ENCODE measurements at places on chromosomes 16 and 17. TPM values are rescaled to one million over a fixed set of nuclear protein-coding genes. Genes with fewer than 3 reads are reported as not detected.

DNA sequence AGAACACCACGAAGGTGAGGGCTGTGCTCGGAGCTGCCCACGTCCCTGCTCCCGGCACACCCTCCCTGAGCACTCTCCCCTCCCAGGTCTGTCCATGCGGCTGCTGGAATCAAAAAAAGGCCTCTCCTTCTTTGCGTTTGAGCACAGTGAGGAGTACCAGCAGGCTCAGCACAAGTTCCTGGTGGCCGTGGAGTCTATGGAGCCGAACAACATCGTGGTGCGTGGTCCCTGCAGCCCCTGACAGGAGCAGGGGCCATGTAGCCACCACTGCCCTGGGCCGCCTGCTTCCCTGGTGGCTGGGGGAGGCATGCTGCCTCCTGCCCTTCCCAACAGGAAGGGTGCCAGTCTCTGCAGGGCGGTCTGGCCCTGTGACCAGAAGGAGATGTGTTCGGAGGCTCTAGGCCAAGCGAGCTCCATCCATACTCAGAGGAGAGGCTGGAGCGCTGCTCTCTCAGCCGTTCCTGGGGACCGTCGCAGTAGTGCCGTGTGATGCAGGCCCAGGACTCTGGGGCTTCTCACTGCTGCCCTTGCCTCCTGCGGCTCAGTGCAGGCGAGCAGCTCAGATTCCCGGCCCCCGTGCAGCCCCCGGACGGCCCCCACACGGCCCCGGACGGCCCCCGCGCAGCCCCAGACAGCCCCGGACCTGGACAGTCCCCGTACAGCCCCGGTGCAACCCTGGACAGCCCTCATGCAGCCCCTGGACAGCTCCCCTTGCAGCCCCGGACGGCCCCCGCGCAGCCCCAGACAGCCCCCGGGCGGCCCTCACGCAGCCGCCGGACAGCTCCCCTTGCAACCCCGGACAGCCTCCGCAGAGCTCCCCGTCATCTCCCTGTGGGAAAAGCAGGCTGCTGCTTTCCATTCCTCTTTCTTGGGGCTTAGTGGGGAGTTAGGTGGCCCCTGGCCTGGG is 20.5 kb downstream of the TCF25 start:
- no peak for DNase-seq

DNA sequence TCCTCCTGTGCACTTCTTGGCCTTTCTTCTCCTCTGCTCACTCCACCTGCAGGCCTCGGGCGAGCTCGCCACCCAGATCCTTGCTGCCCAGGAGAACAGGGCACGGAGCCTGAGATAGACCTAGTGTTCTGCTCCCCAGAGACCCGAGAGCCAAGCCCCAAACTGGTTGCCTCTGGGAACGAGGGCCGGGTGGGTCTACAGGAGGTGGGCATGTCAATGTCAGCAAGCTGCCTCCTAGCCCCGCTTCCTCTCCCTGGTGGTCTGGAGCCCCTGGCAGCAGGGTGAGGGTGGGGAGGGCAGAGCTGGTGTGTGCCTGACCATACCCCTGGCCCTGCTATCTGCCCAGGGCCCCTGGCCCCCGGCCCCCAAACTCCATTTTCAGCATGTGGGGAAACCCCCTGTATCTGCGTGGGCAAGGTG is 841 bp upstream of the NDRG4 start:
- no peak for DNase-seq

DNAH17 gene
- not detected for total RNA-seq

DNA sequence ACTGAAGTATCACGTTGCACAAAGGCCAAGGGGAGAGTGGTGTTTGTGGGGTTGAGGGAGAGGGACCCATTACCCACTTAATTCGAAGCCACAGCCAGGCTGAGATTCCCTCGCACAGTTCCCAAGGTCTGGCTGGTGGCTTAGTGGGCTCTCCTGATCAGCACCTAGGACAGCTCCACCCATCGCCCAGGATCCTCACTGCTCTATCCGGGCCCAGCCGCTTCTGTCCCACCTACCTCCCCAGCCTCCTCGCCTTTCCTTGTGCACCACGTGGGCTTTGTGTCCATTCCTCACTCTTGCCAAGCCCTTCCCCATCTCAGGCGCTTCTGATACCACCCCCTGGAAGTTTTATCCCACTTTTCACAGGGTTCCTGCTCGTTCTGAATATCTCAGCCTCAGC is 163.5 kb downstream of the CCT6B start:
- DNase-seq, result no peak

PIPOX gene
- 1.00 TPM for total RNA-seq

- peak; percentile 50 for DNase-seq
These were observed 1.2 kb upstream of the ABCA3 start for GRCh38 chr16:2341456-2342447.

DNA sequence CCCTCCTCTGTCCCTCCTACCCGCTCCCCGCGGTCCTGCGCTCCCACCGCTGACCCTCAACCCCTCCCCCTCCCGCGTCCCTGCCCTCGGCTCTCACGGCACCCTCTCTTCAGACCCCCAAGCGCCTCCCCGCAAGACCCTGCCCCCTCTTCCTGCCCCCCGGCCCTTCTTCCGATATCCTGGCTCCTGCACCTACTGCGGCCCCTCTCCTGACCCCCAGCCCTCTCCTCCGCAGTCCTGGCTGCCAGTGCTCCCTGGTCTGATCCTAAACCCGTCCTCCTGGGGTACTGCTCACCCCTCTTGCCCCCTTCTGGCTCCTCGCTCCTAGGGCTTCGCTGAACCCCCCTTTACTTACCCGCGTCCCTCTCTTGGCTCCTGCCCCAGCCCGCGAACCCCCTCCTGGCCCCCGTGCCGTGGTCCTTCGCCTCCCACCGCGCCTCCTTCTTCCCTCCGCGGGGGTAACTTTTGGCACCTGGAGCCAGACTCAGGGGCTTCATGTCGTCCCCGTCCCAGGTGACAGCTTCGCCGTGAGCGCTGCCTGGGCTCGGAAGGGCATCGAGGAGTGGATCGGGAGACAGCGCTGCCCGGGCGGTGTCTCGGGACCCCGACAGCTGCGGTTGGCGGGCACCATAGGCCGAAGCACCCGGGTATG is 839 bp downstream of the NKD1 start:
- DNase-seq, result no peak

TMC5 gene
- total RNA-seq, result not detected

TP53TG3C gene
- total RNA-seq, result not detected

ODAD4 gene
- 0.75 TPM for total RNA-seq

GRCh38 chr17:62824290-62825131 is 16.4 kb upstream of the MARCHF10 start:
- no peak for DNase-seq

DNA sequence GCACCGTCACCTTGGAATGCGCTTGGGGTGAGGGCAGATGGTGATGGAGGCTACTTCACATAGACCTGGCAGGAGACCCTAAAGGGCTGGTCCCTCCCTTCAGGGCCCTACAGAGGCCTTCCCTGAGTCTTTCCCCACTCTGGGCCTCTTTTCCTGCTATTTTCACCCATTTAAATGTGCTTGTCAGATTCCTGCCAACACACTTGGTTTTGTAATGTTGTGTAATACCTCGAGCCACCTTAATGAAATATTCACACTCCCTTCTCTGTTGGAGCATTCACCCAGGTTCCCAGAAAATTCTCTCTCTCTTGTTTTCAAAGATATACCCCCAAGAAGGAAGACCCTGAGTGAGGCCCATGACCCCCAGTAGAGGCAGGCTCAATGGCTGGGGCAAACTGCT is 456.6 kb upstream of the DYNLRB2 start:
- DNase-seq, result no peak

- DNase-seq, result no peak
These were observed 19.3 kb downstream of the PEMT start for GRCh38 chr17:17572010-17572785.

GPRC5B gene
- 83.7 TPM for total RNA-seq

SGCA gene
- 135 TPM for total RNA-seq

DNA sequence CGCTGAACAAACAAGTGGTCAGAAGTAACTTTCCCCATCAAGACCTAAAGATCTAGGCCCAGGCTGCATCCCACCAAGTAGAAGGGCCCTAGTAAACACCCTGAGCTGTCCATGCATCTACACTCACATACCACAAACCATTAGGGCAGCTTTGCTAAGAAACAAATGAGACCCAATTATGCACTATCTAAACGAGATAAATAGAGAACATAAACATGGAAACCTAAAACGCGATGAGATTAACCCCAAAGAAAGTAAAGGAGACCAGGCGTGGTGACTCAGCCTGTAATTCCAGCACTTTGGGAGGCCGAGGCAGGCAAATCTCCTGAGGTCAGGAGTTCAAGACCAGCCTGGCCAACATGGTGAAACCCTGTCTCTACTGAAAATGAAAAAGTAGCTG is 5.8 kb downstream of the TXNDC11 start:
- DNase-seq, result no peak

SULT1A2 gene
- 1.0 TPM for total RNA-seq

DNA sequence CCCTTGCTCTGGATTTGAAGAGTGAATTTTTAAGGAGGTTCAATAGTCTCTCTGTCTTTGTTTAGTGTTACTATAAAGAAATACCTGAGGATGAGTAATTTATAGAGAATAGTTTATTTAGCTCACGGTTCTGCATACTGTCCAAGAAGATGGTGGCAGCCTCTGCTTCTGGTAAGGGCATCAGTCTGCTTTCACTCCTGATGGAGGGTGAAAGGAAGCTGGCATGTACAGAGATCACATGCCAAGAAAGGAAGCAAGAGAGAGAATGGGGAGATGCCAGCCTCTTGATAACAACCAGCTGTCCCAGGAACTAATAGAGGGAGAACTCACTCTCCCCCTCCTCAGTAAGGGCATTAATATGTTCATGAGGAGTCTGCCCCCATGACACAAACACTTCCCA is 917.5 kb upstream of the GOT2 start:
- DNase-seq, result no peak

C16orf86 gene
- total RNA-seq, result 4.3 TPM

KRTAP2-1 gene
- not detected for total RNA-seq

GPR139 gene
- total RNA-seq, result not detected

- DNase-seq, result no peak
These were observed 87.2 kb upstream of the IRX3 start for GRCh38 chr16:54373534-54374520.

DNA sequence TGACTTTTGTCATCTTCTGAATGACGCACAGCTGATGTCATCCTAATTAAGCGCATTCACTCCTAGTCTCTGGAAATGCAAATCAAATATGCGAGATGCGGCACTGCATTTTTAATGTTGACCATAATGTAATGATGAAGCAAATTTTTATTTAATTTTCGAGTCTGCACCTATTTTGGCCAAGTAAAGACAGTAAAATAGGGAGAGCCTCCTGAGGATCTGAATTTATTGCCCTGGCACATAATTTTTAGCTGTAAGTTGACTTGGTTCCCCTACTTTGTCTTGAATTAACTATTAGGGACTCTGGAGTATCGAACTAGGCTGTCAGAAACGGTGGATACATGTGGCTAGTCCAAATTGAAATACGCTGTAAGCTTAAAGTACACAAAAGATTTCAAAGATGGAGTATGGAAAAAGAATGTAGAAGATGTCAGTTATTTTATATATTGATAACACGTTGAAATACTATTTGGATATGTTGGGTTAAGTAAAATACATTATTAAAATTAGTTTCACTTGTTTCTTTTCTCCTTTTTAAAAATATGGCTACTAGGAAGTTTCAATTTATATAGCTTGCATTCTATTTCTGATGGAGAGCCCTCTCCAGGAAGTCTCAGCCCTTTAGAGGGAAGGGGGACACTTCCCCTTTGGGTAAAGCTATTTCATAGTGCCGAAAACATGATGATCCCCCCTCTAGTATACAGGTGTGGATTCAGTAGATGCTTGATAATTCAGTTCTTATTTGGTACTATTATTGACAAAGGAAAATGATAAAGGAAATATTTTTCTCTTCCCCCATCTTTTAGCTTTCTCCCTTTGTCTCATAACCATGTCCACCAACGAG is 991 bp downstream of the KPNA2 start:
- no peak for DNase-seq

CCL8 gene
- not detected for total RNA-seq

RNF112 gene
- total RNA-seq, result 2.2 TPM

DNA sequence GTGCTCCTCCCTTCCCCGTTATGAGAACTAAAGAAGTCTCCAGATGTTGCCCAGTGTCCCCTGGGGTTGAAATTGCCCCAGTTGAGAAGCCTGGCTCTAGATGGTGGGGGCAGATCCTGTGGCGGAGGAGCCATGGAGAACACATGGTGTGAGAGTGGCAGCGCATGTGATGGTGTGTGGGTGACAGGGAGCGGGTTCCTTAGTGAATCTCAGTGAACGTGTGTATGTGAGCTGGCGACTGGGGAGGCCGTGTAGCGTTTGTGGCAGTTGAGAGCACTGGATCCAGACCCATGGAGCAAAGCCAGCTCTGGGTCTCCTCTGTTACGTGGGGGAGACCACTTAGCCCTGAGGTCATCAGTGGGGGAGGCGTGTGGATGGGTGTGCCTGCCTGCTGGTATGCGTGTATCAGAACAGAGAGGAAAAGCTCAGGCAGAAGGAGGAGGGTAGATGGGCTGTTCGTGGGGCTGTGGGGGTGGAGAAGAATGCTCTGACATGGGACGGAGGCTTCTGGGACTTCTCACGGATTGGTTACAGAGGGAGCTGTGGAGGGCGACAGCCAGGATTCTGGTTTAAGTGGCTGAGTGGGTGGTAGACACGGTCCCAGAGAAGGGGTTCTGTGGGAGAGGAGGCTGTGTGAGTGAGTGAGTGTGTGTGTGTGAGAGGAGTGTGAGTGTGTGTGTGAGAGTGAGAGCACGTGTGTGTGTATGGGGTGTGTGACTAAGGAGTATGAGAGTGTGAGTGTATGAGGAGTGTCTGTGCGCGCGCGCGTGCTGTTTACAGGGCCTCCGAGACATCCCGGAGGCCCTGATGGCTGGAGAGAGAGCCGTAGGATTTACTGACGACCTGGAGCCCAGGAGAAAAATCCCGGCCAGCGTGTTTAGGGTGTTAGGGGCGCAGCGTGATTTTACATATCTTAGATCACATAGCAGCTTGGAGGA is 193.8 kb downstream of the SNX29 start:
- DNase-seq, result no peak

- no peak for DNase-seq
These were observed 102.5 kb downstream of the BMERB1 start for GRCh38 chr16:15536843-15537242.

DNA sequence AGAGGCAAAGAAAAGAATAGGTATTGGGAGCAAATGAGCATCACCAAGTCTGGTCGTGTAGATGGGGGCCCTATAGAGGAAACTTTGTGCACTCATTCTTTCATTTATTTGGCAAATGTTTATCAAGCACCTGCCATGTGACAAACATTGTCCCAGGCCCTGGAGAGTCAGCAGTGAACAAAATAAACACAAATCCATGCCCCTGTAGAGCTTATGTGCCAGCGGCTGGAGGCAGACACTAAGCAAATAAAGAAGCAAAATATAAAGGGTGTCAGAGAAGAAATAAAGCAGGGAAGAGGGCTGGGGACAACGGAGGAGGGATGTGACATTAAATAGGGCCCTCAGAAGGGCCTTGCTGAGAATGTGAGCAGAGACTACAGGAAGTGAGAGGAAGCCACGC is 45.5 kb downstream of the KATNIP start:
- DNase-seq, result no peak

DNA sequence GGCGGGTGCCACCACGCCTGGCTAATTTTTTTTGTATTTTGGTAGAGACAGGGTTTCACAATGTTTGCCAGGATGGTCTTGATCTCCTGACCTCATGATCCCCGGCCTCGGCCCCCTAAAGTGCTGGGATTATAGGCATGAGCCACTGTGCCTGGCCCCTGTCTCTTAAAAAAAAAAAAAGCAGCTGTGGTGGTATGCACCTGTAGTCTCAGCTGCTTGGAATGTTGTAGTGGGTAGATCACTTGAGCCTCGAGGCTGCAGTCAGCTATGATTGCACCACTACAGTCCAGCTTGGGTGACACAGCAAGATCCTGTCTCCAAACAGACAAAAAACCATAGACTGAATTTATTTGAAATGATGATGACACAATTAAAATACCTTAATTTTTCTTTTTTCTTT is 24.3 kb downstream of the CDK12 start:
- DNase-seq, result no peak

- DNase-seq, result no peak
These were observed 518.5 kb downstream of the CDH13 start for GRCh38 chr16:83145297-83145696.
